ENCODE measurements at places on chromosomes 2 and 18.
A peak's percentile ranks its signal among the peaks of the same experiment; 100 is the strongest.

GRCh38 chr2:85853499-85854165 lies 35.2 kb downstream of the ST3GAL5 start:
- H3K27ac ChIP-seq, result peak overlapping the region; percentile 100
- peak; percentile 68 for DNase-seq
- H3K27me3 ChIP-seq, result no peaks in the 10 kb centered on the region

GRCh38 chr2:221434142-221434541 lies 138.0 kb downstream of the EPHA4 start:
- H3K4me1 ChIP-seq, result no peaks in the 10 kb centered on the region
- H3K27ac ChIP-seq, result no peak overlapping the region
- H3K27me3 ChIP-seq, result peaks cover 4% of the 10 kb centered on the region

DNA sequence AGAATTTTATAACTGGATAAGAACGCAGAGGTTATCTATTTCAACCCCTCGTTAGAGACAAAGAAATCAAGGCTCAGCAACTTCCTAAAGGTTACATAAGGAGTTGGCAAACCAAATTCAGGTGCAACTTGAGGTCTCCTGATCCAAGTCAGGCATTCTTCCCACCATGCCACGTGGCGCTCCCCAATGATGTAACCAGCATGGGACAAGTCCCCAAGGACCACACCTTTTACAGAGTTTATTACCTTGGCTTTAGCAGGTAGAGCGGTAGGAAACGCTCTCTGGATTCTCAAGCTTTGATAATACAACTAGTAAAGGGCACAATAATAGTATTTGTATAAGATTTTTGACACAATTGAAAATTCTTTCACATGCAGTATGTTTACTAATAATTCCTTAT lies 26.7 kb upstream of the MBOAT2 start:
- no peak overlapping the region for H3K27ac ChIP-seq
- no peak for DNase-seq
- no peak overlapping the region for H3K4me3 ChIP-seq
- peaks cover 17% of the 10 kb centered on the region for H3K4me1 ChIP-seq
- peaks cover 25% of the 10 kb centered on the region for H3K27me3 ChIP-seq
- no peaks in the 10 kb centered on the region for H3K36me3 ChIP-seq

DNA sequence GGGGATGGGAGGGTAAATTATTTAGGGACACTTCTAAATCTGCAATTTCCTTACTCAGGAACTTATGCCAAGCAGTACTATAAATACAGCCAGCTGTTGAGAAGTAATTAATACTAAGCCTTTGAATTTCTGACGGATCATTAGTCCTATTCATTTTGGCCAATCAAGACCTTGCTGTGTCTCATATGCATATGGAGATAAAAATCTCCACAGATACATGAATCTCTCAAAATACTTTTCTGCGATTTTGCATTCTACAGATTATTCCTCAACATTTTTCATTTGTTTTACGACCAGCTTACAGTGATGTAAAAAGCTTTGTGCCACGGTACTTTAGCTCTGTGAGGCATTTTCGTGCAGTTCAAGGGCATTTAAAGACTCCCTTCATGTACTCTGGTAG lies 16.7 kb downstream of the LANCL1 start:
- no peak overlapping the region for H3K27ac ChIP-seq
- DNase-seq, result no peak
- H3K4me1 ChIP-seq, result no peaks in the 10 kb centered on the region
- H3K36me3 ChIP-seq, result peaks cover 27% of the 10 kb centered on the region

GRCh38 chr2:979069-979928 lies 28.6 kb downstream of the SNTG2 start:
- H3K27ac ChIP-seq, result no peak overlapping the region
- H3K4me3 ChIP-seq, result no peak overlapping the region
- no peak for DNase-seq
- peaks cover 31% of the 10 kb centered on the region for H3K27me3 ChIP-seq
- peaks cover 28% of the 10 kb centered on the region for H3K4me1 ChIP-seq

GRCh38 chr2:34747643-34748042 lies 1148.5 kb upstream of the FAM98A start:
- no peaks in the 10 kb centered on the region for H3K36me3 ChIP-seq
- no peak for DNase-seq
- H3K4me3 ChIP-seq, result no peak overlapping the region

DNA sequence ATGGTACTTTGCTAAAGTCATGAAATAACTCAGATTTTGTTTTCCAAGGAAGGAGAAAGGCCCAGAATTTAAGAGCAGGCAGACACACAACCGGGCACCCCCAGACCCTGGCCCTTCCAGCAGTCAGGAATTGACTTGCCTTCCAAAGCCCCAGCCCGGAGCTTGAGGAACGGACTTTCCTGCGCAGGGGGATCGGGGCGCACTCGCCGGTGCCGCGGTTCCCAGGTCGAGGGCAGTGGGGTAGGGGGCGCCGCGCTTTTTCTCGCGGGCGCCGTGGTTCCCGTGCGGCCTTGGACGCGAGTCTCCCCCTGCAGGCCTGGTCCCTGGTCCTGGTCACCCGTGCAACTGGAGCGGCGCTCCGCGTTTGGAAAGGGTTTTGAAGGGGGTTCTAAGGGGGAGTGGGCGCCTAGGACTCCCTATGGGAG lies 1.2 kb downstream of the ZNF236 start:
- peaks cover 57% of the 10 kb centered on the region for H3K4me1 ChIP-seq
- peaks cover 12% of the 10 kb centered on the region for H3K36me3 ChIP-seq
- H3K27ac ChIP-seq, result peak overlapping the region; percentile 84
- H3K27me3 ChIP-seq, result no peaks in the 10 kb centered on the region
- peak overlapping the region; percentile 83 for H3K4me3 ChIP-seq

DNA sequence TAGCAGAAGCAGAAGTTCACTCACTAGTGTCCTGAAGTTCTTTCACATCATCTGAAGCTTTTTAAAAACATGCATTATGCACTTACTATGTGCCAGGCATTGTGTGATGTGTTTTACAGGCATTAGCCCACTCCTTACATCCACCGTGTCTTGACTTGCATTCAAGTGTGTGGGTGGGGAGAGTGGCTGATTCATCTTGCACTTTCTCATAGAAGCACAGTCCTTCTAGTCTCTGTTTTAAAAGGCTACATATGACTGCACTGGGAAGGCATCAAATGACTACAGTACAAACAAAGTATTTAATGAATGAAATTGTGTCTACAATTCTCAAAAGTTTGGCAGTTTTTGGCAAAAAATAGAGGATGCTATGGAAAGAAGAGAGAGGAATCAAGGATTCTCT lies 21.6 kb upstream of the DSC3 start:
- H3K27ac ChIP-seq, result no peak overlapping the region
- H3K4me1 ChIP-seq, result no peaks in the 10 kb centered on the region
- no peaks in the 10 kb centered on the region for H3K27me3 ChIP-seq

DNA sequence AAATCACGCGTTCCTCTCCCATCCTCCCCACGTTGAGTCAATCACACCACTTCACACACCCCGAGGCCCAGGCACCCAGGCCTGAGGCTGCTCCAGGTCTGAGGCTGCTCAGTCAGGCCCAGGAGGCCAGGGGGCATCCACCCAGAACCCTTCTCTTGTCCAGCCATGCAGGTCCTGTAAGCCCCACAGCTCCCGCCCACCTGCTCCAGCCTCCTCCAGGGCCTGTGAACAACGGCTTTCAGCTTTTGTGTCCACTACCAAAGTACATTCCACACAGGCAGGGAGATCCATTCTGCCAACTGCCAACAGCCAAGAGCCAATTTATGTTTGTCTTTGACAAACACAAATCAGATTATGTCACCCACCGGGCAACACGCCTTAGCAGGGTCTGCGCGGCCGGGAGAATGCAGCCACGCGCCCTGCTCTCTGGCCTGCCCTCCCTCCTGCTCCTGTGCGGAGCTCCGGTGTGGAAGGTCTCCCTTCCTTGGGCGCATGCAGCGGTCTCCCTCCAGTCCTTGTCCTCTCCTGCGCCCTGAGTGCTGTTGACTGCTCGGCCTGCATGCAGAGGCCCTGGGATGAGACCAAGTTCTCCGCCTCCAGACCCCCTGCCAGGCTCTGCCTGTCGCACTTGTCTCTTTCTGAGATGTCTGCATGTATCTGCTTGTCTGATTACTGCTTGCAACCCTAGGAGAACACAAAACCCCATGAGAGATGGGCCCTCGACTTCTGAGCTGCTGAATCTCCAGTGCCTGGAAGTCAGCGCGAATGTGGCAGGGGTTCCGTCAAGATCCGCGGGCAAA lies 146.6 kb downstream of the ZNF516 start:
- peaks cover 5% of the 10 kb centered on the region for H3K4me1 ChIP-seq
- H3K36me3 ChIP-seq, result no peaks in the 10 kb centered on the region
- H3K4me3 ChIP-seq, result no peak overlapping the region
- no peak for DNase-seq

Measured in activated naive CD4-positive, alpha-beta T cell treated with anti-CD3 and anti-CD28 coated beads, Interleukin-2, amount 10 ng/mL, durations not matched to agents 7 days and 5 days (primary cell).